Femur (tissue), 1 donor: ENCODE measurements at places on chromosomes 2 and 18.

GRCh38 chr2:48328942-48329723, 200.8 kb upstream of the STON1 start:
- DNase-seq: no peak

DNA sequence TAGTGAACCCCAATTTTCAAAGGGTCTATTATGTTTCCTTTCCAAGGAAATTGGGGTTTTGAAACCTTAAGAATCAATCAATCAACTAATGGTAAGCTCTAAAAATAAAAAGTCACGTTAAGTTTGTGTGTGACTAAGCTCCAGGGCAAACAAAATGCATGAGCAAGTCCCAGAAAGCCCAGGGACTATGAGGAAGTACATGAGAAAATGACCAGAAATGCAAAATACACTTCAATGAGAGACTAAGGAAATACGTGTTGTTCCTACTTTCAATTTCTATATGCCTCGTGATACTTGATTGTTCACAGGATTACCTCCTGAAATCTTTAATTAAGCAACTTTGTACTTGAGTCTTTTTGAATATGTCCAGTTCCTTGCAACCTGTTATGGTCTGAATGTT, 684.4 kb upstream of the SYT4 start:
- DNase-seq: no peak

GRCh38 chr18:58727776-58728500, 56.7 kb downstream of the MALT1 start:
- DNase-seq: no peak

DNA sequence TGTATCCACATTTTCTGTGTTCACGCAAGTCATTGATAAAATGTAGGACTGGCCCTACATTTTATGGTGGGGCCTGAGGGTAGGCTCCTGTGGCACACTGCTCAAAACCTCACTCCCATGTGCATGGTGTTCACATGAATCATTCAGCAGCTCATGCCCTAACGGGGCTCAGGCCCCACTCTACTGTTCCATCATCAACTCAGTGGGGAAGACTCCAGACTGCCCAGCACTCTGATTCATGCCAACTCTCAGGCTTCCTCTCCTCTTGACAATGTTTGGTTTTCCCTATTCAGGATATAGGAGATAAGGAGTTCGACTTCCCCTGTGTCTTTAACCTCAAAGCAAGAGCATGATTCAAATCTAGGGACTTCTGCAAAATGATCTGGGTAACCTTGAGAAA, 92.0 kb upstream of the BOD1L2 start:
- no peak for DNase-seq

DNA sequence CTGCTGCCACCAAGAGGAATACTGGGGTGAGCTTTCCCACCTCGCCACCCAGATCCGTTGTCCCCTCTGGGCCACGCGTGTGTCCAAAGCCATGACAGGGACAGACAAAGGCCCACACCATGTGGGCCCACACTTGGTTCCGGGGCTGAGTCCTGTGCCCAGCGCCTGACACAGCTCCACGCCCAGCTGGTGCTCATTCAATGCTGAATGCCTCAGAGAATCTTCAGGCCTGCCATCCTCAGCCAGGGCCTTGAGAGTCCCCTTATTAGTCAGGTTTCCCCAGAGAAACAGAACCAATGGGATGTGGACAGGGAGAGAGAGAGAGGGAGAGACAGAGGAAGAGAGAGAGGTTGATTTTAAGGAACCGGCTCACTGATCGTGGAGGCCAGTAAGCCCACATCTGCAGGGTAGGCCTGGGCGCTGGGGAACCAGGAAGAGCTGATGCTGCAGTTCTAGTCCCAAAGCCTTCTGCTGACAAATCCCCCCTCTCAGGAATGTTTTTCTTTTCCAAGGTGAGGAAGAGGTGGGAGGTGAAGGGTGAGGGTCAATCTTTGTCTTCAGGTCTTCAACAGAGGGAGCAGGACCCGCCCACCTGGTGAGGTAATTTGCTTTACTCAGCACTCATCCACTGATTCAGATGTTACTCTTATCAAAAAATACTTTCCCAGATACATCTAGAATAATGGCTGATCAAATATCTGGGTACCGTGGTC, 10.2 kb upstream of the SPATA3 start:
- no peak for DNase-seq

DNA sequence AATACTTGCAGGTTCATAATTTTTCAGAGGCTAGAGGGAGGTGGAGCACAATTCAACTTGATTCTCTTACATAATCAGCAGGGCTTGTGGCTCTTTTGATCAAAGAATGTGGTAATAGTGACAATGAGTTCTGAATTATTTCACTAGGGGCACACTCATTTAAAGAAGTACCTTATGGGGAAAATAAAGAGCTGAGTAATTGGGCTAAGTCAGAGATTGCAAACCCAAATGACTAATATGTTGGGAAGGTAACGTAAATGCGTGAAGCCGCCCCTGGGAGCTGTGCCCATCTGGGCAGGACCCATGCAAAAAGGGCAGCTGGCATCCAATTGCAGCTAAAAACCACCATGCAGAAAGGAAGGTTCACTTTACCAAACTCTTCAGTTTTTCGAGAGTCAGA, 35.3 kb downstream of the NCKAP5 start:
- no peak for DNase-seq

DNA sequence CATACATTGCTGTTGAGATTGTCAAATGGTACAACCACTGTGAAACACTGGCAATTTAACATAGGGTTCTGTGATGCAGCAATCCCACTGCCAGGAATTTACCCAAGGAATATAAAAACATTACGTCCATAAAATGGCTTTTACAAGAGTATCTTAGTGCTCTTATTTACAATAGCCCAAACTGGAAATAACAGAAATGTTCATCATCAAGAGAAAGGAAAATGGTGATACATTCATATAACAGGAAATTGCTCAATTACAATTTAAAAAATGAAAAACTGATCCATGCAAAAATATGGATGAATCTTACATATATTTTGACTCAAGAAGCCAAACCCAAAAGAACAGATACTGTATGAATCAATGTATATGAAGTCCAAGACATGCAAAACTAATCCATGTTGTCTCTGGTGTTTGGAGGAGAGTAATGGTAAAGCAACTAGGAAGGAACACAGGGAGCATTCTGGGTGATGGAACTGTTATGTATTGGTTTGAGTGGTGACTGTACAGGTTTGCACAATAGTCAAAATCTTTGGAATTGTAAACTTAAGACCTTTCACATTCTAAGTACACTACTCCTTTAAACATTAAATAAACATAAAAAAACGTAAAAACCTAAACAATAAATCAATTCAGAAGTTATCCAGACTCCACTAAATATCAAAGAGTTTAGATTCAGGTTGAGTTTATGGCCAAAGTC, 104.8 kb upstream of the WDR75 start:
- no peak for DNase-seq

DNA sequence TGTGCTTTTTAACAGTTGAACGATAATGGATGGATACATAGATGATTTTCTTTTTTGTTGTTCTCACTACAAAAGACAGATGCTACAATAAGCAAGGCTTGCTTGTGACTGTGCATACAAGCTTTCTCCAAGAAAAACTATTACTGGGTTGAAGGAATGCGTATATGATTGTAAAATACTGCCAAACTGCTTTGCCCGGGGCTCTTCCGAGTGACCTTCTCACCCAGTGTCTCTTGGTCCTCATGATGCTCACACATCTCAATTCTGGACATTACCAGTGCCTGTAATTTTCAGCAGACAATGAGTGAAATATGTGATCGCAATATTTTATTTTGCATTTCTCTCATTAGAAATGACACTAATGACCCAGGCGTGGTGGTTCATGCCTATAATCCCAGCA, 35.9 kb downstream of the INPP5D start:
- no peak for DNase-seq

- DNase-seq: no peak
Measured at GRCh38 chr18:2557536-2557935, 13.8 kb downstream of the METTL4 start.

GRCh38 chr18:48152549-48152948, 222.1 kb upstream of the SMAD2 start:
- DNase-seq: no peak

- no peak for DNase-seq
Measured at GRCh38 chr2:65096948-65097347, 33.0 kb downstream of the RAB1A start.

- DNase-seq: no peak
Measured at GRCh38 chr18:76414936-76415621, 80.0 kb downstream of the ZNF516 start.

DNA sequence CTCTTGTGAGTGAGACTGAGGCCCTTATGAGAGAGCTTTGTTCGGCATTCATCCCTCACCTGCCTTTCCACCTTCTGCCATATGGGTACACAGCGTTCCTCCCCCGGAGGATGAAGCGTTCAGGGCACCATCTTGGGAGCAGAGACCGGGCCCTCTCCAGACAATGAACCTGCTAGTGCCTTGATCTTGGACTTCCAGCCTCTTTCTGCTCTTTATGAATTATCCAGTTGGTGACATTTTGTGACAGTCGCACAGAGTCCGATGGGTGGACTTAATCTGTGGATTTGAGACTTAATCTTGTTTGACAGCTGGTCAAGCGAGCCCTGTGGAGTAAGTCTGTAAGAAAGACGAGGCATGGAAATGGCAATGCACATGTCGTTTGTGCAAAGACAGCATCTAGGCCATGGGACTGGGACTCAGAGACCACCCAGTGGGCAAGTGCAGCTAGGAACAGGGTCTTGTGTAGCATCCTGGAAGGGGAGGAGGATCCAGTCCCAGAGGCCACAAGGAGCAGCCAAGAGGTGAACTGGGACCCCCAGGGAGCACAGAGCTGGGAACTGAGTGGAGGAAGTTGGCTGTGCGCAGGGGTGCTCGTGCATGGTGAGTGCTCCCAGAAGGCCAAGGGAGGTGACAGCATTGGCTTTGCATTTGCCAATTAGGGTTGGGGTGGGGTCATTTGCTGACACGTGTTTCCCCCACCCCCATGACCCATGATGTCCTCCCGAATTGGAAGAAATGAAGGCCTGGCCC, 69.5 kb upstream of the HDAC4 start:
- DNase-seq: peak; percentile 7

- no peak for DNase-seq
Measured at GRCh38 chr2:225282858-225283710, 116.4 kb upstream of the NYAP2 start.

DNA sequence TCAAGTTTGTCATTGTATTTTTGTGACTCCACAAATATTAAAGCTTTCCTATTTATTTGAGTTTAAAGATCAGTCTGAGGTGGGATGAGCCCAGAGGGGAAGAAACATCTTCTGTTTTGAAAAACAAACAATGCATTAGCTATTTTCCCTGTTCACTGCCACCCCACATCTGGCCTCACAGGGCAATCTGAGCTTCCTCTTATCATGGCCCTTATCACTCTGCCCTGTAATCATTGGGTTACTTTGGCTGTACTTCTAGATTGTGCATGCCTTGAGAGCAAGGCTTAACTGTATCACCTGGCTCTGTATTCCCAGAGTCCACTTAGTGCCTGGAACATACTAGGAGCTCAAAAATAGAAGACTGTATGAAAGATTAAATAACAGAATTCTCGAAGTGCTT, 241.6 kb upstream of the NT5C1B start:
- DNase-seq: no peak

GRCh38 chr2:146489386-146489785, 1355.4 kb upstream of the ACVR2A start:
- no peak for DNase-seq

DNA sequence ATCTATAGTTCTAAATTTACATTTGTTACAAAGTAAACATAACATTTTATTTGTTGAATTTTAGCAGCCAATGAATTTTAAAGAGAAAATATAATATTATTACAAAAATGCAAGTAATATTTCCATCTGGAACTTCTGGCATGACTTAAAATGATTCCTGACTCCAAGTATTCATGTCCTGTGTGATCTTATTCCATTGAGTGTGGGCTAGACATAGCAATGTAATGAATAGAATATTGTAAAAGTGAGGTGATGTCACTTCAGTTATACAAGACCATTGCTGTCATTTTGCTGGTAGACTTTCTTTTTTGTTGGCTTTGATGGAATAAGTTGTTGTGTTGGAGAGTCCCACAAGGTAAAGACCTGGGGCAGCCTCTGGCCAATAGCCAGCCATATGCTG, 912.2 kb upstream of the PIK3C3 start:
- no peak for DNase-seq

DNA sequence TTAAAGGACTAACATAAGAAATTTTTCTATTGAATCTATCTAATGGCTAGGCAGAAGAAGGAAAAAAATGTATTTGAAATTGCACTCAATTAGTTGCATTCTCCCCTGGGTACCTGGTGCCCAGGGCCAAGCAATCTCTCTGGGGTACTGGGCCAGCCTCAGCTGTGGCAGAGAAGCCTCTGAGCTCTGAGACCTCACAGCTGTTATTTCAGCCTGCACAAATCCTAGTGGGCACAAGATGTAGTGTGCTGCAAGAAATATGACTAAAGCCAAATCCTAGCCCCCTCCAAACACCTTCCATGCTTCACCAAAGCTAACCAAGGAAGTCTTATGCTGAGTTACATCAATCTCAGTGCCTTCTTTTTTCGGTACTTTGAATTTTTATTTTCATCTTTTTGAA, 478.4 kb downstream of the STK39 start:
- no peak for DNase-seq

DNA sequence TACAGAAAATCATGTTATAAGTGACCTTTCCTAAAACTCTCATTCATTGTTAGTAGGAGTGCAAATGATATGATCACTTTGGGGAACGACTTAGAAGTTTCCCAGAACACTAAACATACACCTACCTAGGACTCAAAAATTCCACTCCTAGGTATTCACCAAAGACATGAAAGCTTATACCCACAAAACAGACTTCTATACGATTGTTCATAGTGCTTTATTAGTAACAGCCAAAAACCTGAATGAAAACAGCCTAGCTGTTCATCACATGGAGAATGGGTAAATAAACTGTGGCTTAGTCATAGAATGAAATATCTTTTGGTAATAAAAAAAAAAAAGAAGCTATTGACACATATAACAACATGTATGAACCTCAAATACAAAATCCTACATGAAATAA, 8.8 kb downstream of the NOL10 start:
- DNase-seq: no peak

GRCh38 chr2:37119157-37119556, 34.8 kb downstream of the GPATCH11 start:
- DNase-seq: no peak

DNA sequence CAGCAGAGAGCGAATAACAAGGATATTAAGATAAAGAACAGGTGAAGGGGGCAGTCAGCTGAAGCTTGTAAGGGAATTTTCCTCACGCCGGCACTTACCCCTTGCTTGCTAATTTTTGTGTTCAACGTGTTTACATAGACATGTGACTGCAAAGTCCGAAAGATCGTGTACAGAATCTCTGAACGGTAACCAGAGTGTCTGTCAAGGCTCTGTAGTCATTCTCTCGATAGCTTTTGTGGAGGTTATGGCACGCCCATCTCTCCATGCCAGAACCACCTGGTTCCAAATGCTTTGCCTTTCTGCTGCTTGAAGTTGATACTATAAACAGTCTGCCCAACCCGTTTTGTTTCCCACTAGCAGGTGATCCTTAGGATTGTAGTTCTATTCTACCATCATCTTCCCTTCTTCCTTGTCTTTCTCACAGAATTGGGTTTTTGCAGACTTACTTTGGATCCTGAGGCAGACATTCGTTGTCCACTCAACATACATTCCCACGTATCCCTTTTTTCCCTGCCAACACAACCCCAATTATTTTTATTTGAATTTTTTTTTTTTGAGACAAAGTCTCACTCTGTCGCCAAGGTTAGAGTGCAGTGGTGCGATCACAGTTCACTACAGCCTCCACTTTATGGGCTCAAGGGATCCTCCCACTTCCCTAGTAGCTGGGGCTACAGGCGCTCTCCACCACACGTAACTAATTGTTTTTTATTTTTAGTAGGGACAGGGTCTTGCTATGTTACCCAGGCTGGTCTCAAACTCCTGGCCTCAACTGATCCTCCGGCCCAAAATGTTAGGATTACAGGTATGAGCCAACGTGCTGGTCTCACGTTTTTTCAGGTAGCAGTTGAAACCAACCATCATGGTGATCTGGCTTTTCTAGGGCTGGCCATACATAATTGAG, 1.3 kb upstream of the USP34 start:
- DNase-seq: peak; percentile 32
